Epithelial cell of proximal tubule (primary cell): ENCODE measurements at places on chromosomes 6 and 20. TPM values are rescaled to one million over a fixed set of nuclear protein-coding genes. Genes with fewer than 3 reads are reported as not detected.

The RWDD2A gene
- 1.6 and 2.8 TPM in 2 replicates for total RNA-seq

The PRDM13 gene
- total RNA-seq: not detected in 2 replicates

The CRISP2 gene
- total RNA-seq: 0.06 TPM in 1 of 2 replicates, not detected in the other

The BPI gene
- not detected in 2 replicates for total RNA-seq

The TNF gene
- total RNA-seq: 13.9 and 14.2 TPM in 2 replicates

The NAPB gene
- 3.3 and 3.8 TPM in 2 replicates for total RNA-seq

The OPRM1 gene
- not detected in 2 replicates for total RNA-seq

The KCNK16 gene
- total RNA-seq: not detected in 2 replicates

The SLC17A9 gene
- total RNA-seq: 17.4 and 19.5 TPM in 2 replicates

The OLIG3 gene
- total RNA-seq: not detected in 2 replicates

The TOMM6 gene
- 224 and 302 TPM in 2 replicates for total RNA-seq

The TXLNB gene
- total RNA-seq: not detected in 2 replicates

The HLA-DQA2 gene
- not detected in 2 replicates for total RNA-seq
